ENCODE measurements at places on chromosomes 11 and 22.

- no peak for DNase-seq
These were observed 21.4 kb downstream of the RELT start for GRCh38 chr11:73397468-73398131.

- no peak for DNase-seq
These were observed 32.6 kb downstream of the YPEL1 start for GRCh38 chr22:21702700-21703683.

GRCh38 chr11:118138839-118139420 lies 13.7 kb downstream of the SCN4B start:
- DNase-seq: no peak

GRCh38 chr22:36858966-36859365 lies 1.8 kb upstream of the NCF4 start:
- no peak for DNase-seq

DNA sequence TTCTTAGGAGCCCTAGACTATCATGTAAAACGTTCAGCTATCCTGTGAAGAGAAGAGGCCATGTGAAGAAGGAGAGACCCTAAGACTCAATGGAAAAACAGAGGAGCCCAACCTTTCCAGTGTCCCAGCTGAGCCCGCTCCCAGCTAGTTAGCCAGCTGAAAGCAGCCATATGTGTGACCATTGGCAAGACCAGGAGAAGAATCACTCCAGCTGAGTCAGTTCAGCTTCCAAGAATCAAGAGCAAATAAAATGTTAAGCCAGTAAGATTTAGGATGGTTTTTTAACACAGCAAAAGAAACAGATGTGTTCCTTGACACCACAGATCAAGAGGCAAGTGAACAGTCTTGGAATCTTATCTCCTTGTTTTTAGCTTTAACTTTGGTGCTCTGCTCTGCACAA lies 108.0 kb downstream of the CCDC81 start:
- DNase-seq: no peak

- no peak for DNase-seq
These were observed 13.0 kb downstream of the TUB start for GRCh38 chr11:8093931-8094575.

- DNase-seq: no peak
These were observed 9.9 kb downstream of the OSBPL5 start for GRCh38 chr11:3155216-3155615.

GRCh38 chr11:112965656-112966055 lies 4.4 kb downstream of the NCAM1 start:
- DNase-seq: no peak

- no peak for DNase-seq
These were observed 76.2 kb downstream of the SVIP start for GRCh38 chr11:22753416-22753815.

- DNase-seq: no peak
These were observed 412.3 kb upstream of the KIRREL3 start for GRCh38 chr11:127412722-127413380.

GRCh38 chr22:21100149-21101032 lies 54.6 kb downstream of the LRRC74B start:
- DNase-seq: no peak

- no peak for DNase-seq
These were observed 2.5 kb downstream of the MRPL49 start for GRCh38 chr11:65124480-65125196.

DNA sequence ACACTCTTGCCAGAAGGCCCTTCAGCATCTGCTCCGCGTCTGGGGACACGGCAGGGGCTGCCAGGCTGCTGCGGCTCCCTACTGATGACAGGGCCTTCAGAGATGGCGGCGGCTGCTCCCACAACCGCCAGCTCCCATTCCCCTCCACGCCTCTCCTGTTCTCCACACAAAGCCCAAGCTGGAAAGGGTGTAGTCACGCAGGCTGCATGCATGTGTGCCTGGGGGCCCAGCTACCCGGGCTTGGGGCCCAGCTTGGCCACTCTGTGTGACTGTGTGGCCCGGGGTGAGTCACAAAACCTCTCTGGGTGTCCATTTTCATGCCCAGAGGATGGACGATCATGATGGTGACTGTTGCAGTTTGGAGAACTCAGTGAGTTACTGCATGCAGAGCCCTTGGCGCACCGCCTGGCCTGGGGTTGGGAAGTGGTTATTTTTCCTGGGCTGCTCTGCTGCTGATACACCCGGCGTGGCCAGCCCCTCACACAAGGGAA lies 31.7 kb upstream of the PARVB start:
- no peak for DNase-seq

GRCh38 chr22:25114369-25115362 lies 85.0 kb upstream of the CRYBB3 start:
- DNase-seq: no peak

- DNase-seq: no peak
These were observed 1.9 kb downstream of the GDPD4 start for GRCh38 chr11:77299528-77299993.

Data from activated CD4-positive, alpha-beta T cell treated with anti-CD3 and anti-CD28 coated beads, Interleukin-2, amount 50 U/mL, for 48 hours (primary cell).